ENCODE measurements at places on chromosomes 2 and 18.

DNA sequence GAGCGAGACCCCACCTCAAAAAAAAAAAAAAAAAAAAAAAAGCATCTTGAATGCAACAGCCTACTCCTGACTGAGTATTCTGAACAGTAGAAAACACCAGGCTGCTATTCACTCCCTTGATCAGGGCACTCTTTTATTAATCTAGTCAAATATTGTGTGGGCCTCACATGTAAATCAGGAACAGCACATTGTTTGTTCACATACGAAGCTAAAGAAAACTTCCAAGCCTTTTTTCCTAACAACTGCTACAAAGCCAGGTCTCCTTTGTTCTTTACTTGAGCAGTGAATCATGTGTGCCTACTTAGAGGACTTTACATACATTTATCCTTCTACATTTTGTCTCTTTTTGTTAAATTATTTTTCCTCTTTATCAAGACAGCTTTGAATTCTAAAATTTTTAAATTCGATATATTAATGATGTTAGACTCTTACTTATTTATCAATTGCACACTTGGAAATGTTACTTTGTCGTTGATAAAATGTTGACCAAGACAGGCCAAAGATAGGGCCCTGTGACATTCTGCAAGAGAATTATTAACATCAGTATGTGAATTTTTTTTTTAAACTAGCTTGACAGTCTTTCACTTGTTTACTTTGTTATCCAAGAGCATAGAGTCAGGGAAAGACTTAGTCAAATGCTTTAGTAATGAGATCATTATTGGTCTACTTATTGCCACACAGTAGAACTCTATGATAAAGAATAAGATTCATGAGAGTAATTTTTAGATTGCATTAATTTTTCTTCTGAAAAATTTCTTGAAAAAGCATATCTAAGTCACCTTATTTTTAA is 13.2 kb downstream of the SPATS2L start:
- DNase-seq, result no peak

GRCh38 chr2:184633726-184634125 is 35.4 kb downstream of the ZNF804A start:
- no peak for DNase-seq

GRCh38 chr2:237244976-237245646 is 159.4 kb downstream of the COPS8 start:
- no peak for DNase-seq

DNA sequence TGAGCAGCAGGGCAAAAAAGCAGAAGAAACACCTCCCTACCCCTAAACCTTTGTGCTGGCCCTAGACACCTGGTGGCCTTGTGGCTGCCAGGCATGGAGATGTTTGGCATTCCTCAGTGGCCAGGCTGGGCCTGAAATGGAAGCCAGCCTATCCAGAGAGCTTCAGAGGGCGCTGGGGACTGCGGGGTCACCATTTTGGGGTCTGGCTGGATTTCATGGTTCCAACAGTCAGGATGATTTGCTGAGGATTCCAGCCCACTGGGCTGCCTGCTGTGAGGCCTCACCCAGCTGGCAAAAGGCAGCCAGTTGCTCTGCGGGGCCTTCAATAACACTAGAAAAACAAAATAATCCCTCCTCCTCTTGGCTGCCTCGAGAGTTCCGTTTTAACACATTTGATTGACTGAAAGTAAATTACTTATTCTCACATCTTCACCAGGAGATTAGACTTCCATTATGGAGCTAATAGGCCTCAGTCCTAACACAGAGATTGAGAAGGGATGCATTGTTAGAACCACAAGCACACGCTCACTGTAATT is 154.1 kb downstream of the EN1 start:
- no peak for DNase-seq

DNA sequence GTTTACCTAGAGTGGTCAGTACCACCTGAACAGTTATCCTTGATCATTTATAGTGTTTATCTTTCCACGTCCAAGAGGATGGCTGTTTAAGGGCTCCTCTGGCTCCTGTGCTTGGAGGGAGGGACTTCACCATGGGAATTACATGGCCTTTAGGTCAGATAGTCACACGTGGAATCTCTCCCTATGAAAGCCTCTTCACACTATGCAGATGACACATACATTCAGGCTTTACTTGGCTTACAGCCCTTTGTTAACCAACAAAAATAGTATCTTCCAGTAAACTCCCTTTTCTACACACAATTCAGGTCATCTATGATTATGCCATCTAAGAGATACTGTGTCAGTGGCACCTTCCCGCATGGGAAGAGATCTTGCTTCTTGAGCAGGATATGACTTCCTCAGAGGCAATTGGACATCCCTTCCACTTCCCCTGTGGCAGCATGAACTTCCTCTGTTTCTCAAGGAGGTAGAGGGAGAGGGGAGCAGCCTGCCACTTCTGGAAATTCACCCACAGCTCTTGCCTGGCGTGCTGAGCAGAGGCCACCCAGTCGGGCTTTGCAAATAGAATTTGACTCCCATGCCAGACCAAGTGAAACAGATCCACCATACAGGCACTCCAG is 53.5 kb downstream of the COLEC12 start:
- DNase-seq, result no peak

GRCh38 chr2:60793169-60793568 is 37.1 kb downstream of the PAPOLG start:
- no peak for DNase-seq

GRCh38 chr18:58592223-58593214 is 36.4 kb downstream of the ALPK2 start:
- DNase-seq, result no peak

GRCh38 chr2:106932644-106933043 is 46.7 kb upstream of the ST6GAL2 start:
- DNase-seq, result no peak

- no peak for DNase-seq
These were observed 35.4 kb upstream of the TMEM182 start for GRCh38 chr2:102726128-102727087.

DNA sequence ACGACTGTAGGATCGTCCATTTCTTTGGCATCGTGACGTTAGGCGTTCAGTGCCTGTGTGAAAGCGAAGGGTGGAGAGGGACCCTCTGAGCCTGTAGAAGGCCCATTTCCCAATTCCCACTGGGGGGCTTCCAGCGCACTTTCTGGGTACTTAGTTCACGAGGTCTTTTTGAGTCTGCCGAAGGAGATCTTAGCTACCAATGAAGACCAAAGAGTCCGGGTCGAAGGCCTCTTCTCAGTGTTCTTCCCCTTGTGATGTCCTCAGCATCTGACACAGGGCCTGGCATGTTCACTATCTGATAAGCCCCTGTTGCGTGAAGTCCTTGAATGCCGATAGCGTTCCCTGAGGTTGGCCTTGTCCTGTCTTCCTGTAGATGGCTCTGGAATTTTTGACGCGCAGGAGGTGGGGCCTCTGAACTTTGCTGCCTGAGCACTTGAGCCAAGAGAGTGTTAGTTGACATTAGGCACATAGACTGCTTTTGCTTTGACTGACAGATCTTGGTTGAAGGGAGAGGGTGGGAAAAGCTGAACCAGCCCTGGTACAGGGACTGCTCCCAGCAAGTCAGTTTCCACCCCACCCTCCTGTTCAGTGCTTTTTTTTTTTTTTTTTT is 52.8 kb downstream of the LDLRAD4 start:
- no peak for DNase-seq

GRCh38 chr2:55158111-55158814 is 73.8 kb downstream of the CLHC1 start:
- DNase-seq, result no peak

- DNase-seq, result no peak
These were observed 100.1 kb downstream of the MYOM1 start for GRCh38 chr18:3119401-3120341.

DNA sequence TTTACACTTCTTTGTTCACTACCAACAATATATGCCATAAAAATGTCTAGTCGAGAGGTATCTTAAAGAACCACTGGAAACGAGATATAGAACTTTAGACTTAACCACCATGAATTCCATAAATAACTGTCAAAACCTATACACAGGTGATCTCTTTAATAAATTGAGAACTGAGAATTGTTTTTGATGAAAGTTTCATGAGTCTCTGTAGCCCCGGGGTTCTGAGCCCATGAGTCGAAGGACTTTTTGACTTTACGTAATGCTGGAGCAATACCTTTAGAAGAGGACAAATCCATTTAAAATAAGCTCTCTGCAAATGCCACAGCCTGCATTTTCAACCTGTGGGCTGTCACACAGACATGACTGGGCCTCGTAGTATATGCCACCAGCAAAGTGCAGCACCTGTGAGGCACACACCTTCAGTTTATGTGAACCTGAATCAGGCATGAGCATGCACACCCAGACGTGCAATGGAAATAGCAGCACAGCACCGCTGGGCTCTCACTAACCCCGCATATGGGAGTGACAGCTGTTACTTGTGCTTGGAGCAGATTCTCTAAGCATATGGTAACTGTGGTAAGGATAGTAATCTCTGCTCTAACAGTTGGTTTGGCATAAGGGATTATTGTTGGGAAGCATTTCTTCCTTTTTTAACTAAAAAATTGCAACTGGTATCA is 383.2 kb downstream of the SOCS6 start:
- no peak for DNase-seq

DNA sequence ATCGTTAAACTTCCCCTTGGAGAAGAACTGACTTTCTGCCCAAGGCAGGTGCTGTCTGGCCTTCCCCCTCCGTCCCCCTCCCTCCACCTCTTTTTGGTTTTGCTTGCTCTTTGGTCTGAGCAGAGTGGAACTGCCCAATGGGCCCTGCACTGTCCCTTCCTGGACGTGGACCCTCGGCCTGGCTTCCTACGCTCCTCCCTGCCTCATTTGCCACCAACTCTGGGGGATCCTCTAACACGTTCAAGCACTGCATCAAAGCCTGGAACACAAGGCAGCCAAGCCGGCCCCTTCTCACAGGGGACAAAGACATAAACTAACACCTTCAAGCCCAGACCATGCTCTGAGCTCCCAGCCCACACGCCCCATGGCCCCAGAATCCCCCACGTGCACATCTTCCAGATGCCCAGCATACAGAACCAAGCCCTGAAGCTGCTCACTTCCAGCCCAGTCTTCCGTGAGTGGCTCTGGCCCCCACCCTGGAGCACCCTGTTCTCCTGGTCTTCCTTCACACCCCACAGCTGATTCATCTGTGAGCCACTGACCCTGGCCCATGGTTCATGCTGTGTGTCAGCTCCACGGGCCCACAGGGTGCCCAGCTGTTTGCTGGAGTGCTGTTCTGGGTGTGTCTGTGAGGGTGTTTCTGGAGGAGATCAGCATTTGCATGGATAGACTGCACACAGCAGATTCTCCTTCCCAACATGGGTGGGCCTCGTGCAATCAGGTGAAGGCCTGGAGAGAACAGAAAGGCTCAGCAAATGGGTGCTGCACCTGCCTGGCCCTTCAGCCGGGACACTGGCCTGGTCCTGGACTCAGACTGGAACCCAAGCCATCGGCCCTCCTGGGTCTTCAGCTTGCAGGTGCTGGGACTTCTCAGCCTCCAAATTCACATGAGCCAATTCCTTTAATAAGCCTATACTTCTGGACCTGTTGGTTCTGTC is 247.1 kb upstream of the SALL3 start:
- no peak for DNase-seq

DNA sequence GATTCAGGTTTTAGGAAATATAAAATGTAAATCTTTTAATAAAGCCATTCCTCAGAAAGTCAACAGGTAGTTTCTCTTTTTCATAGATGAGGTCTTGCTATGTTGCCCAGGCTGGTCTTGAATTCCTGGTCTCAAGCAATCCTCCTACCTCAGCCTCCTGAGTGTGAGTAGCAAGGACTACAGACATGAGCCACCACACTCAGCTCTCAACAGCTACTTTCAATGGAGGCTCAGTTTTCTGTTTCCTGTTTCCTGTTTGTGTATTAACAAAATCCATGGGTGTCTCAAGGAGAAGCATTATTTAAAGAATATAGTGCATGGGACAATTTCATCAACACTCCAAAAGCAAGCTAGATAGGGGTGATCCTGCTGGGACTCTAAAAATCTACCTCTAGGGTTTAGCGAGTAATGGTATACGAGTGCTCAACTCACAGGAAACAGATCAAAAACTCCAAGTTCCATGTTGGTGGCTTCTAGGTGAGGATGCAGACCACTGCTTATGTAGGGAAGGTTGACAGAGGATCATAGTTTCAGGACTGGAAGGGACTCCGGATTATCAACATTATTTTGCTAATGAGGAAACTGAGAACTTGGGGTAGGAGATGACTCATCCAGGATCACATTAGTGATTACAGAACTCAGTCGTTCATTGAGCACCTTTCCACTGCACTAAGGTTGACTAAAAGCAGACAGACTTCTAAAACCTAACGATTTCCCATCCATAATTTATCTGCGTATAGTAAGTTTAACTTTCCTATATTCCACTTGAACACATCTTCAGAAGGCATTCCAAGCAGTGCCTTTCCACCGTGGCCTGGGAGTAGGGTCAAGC is 61.7 kb upstream of the WIPF1 start:
- no peak for DNase-seq

GRCh38 chr2:27171351-27171848 is 22.6 kb downstream of the TCF23 start:
- no peak for DNase-seq

- DNase-seq, result no peak
These were observed 293.2 kb downstream of the PIEZO2 start for GRCh38 chr18:10856132-10856531.

- no peak for DNase-seq
These were observed 184.6 kb upstream of the ZNF804A start for GRCh38 chr2:184413671-184414229.

GRCh38 chr2:50582164-50582563 is 449.8 kb downstream of the NRXN1 start:
- DNase-seq, result no peak

All from GM12891 (cell line).